ENCODE measurements at places on chromosomes 13 and 19.
A peak's percentile ranks its signal among the peaks of the same experiment; 100 is the strongest.

DNA sequence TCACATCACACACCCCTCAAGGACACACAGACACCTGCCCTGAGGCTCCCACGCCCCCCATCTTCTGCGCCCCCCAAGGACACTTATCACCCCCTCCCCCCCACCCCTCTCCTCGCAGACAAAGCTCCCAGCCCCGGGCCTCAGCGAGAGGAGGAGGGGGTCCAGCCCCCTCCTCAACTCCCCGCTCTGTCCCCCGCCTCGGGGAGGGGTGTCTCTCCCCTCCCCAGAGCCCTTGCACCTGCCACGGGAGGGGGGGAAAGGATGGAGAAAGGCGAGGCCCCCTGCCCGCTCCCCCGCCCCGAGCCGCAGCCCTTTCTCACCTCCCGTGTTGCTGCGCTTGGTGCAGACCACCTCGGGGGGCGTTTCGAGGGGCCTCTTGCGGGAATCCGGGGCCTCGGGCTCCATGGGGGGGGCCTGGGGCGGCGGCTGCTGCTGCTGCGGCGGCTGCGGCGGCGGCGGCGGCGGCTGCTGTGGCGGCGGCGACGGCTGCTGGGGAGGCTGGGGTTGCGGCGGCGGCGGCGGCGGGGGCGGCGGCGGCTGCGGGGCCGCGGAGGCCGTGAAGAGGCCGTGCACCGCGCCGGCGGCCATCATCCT, 621 bp downstream of the NOVA2 start:
- DNase-seq: no peak

DNA sequence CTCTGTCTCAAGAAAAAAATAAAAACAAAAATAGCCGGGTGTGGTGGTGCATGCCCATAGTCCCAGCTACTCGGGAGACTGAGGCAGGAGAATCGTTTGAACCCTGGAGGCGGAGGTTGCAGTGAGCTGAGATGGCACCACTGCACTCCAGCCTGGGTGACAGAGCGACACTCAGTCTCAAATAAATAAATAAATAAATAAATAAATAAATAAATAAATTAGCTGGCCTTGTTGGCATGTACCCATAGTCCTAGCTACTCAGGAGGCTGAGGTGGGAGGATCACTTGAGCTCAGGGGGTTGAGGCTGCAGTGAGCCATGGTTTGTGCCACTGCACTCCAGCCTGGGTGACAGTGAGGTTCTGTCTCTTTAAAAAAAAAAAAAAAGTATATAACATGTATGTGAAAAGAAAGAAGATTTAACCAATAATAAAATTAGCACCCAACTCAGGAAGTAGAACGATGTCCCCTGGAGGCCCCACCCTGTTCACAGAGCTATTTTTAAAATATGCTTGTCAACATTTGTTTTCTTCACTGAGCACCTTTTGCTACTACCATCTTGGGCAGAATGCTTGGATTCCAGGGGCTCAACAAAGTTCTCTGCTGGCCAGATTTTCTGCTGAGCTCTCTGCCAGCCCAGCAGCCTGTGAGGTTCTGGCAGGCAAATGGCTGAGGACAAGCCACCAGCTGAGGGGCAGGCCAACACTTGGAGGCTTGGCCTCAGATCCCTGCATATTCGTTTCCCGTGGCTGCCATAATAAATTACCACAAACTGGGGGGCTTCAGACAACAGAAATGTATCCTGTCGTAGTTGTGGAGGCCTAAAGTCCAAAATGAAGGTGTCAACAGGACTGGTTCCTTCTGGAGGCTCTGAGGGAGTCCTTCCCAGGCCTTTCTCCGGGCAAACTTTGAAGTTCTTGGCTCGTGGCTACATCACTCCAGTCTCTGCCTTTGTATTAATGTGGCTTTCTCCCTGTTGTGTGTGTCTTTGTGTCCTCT, 5.2 kb downstream of the SLC25A42 start:
- no peak for DNase-seq

GRCh38 chr19:24141612-24142011, 54.6 kb downstream of the ZNF254 start:
- DNase-seq: peak; percentile 29

GRCh38 chr13:41621716-41622431, 164.5 kb downstream of the RGCC start:
- DNase-seq: peak; percentile 37

DNA sequence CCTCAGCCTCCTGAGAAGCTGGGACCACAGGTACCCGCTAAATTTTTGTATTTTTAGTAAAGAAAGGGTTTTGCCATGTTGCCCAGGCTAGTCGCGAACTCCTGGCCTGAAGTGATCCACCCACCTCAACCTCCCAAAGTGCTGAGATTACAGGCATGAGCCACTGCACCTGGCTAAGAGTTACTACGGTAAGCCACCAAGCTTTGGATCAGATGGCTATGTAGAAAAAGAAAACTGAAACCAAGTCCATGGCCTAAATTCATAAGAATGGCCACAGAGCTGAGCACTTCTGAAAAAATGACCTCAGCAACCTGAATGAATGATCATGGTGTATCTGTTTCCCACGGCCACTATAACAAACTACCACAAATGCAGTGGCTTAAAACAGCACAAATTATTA, 9.4 kb downstream of the OPA3 start:
- no peak for DNase-seq

GRCh38 chr13:59112221-59112718, 1051.5 kb downstream of the DIAPH3 start:
- DNase-seq: peak; percentile 11

DNA sequence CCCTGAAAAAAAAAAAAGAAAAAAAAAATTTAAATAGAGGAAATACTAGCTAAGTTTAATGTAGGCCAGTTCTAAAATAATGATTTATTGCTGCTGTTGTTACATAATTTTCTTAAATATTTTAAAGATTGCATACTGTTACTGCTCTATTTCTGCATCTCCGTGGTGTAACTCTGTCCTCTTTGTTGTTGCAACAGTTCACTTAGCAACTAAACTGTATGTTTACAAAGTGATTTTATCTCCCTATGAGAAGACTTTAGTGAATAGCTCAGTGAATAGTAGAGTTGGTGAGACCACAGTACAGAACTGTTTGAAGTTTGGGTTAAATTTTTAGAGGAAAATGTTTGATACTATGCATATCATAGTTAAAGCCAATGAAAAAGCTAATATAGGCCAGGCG, 19.4 kb downstream of the BRCA2 start:
- peak; percentile 8 for DNase-seq

- peak; percentile 81 for DNase-seq
Observed at GRCh38 chr13:45518525-45519245, 53.9 kb downstream of the COG3 start.

DNA sequence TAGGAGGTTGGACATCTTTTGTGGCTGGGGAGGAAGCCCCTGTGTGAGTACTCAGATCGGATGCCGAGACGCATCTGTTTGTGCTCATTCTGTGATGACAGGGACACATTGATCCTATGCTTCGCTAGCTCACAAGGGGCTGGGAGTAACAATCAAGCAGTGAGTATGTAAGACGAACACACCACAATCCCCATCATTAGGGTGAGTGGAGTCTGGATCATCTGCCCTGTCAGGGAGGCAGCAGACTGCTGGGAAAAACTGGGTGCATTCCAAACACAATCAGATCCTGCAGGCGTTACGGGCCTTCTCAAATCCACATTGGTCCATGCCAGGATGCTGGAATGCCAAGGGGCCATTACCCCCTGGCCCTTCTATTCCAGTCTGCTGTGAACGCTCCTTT, 64.1 kb upstream of the TSHZ3 start:
- DNase-seq: no peak

DNA sequence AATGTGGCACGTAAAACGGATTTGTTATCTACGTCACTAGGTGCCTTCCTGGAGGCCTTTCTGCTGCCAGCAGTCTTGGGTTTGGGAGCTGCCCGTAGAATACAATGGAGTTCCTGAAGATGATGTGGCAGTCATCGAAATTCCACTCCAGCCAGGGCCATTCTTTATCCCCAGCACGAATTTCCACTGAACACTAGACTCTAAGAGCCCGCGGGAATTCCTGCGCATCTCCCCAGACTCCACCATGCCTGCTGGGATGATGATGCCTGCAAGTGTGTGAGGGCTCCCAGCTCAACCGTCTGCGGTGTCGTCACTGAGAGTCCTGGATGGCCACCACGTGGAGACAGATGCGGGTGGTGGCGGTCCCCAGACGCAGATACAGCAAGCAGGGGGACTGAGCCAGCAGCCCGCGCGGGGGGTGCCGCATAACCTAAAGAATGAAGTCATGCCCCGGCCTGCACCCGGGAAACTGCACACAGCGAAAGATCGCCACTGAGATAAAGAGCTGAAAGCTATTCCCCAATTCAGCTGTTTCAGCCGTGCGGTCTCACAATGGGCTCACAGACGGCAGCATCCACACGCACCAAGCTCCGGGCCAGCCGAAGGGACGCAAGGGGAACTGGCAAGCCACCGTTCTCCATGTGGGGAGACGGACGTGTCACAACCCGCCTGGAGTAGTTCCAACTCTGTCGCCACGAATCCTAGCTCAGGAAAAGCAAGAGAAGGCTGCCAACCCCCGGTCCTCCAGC, 41.1 kb downstream of the COL4A1 start:
- DNase-seq: peak; percentile 36

- DNase-seq: peak; percentile 33
Observed at GRCh38 chr13:106376401-106377112, 158.9 kb downstream of the EFNB2 start.

DNA sequence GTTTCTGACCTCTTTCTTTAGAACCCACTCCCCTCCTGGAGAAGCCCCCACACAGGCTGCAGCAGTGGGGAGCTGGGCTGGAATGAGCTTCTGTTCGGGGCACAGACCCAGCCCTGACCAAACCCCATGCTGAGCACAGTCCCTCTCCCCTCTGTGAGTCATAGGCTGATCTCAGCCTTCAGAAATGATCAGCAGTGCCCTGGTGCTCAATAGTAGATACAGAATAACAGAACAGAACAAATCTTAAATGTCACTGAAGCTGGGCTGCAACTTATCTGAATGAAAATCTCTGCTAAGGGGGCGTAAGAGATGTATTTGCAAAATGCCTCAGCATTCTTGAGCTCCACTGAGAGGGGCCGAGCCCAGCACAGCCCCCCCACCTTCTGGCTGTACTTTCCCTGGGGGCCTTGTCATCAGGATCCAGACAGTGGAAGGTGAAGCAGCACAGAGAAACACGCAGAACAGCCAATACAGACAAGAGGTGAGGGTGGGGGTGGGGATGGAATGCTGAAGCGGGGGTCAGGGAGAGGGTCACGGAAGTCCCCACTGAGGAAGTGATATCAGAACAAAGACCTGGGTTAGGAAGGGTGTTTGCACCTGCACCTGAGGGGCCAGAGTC, 9.9 kb downstream of the ZNF665 start:
- DNase-seq: peak; percentile 79

- no peak for DNase-seq
Observed at GRCh38 chr19:16281743-16282142, 42.9 kb upstream of the KLF2 start.

- no peak for DNase-seq
Observed at GRCh38 chr19:6875218-6875617, 12.2 kb upstream of the ADGRE1 start.

DNA sequence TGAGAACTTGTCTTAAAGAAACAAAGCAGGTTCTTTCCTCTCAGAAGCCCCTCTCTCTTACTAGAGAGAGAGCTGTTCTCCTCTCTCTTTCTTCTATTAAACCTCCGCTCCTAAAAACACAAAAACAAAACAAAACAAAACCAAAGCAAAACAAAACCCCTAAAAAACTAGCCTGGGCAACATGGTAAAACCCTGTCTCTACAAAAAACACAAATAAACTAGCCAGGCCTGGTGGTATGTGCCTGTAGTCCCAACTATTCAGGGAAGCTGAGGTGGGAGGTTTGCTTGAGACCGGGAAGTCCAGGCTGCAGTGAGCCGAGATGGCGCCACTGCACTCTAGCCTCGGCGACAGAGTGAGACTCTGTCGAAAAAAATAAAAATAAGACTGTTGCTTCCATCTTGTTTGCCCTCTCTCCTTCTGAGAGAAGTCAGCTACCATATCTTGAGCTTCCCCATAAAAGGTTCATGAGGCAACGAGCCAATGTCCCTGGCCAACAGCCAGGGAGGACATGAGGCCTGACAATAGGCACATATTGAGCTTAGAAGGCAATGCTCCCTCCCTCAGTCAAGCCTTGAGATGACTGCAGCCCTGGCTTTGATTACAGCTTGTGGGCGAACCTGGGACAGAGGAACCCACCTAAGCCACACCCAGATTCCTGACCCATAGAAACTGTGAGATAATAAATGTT, 17.5 kb upstream of the FLT3 start:
- peak; percentile 43 for DNase-seq

- peak; percentile 8 for DNase-seq
Observed at GRCh38 chr13:40922437-40923040, 96.6 kb downstream of the ELF1 start.

DNA sequence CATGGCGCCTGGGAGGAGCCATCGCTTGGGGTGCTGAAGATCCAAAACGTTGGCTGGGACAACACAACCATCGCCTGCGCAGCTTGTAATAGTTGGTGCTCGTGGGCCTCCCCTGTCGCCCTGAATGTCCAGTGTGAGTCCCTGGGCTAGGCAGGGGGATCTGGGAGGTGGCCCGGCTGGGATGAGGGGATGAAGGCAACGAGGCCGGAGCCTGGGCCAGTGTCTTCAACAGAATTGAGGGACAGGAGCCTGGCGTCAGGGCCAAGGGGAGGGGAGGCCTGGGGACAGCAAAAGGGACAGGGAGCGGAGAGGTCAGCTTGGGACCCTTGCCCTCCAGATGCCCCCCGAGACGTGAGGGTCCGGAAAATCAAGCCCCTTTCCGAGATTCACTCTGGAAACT, 6.7 kb upstream of the FFAR1 start:
- DNase-seq: no peak

- DNase-seq: peak; percentile 68
Observed at GRCh38 chr13:25881971-25882451, 169.8 kb downstream of the SHISA2 start.

GRCh38 chr19:13935765-13936510, 2.3 kb downstream of the PODNL1 start:
- peak; percentile 64 for DNase-seq

- DNase-seq: peak; percentile 81
Observed at GRCh38 chr19:33406521-33407139, 33.1 kb downstream of the CEBPG start.

DNA sequence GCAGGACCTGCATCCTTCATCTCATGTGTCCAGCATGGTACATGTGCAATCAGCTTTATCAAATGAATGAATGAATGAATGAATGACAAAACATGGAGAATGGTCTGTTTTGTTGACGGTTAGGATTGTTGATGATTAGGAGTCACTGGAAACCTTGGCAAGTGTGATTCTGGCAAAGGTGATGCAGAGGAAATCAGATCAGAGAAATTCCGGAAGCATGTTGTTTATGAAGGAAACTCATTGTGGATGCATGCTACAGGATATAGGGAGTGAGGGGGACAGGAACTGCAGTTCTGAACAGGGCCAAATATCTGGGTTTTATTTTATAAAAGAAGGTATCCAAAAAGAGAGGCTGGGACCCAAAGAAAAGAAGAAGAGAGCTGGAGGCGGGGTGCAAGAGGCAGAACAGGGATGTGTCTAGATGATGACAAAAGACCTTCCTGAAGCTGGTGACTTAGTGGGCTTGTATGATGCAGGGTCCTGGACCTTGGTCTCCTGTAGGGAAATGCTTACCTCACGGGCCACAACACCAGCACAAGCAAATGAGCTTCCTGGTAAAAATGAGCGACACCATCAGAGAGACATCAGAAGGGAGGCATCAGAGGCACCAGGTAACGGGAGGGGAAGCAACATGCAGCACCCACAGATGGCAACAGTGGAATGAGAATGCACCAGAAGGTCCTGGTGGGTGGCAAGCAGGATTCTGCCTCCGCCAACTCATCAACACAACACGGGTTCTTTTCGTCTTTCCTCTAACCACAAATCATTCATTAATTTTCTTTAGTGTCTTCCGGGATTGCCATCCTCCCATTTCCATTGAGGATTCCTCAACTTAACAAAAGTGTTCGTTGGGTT, 159.6 kb downstream of the FOXO1 start:
- no peak for DNase-seq

- DNase-seq: no peak
Observed at GRCh38 chr13:20669162-20669561, 34.3 kb upstream of the IL17D start.

Data from mesendoderm (in vitro differentiated cells).